NAMALWA (cell line): ENCODE measurements at places on chromosomes 13 and 19.

DNA sequence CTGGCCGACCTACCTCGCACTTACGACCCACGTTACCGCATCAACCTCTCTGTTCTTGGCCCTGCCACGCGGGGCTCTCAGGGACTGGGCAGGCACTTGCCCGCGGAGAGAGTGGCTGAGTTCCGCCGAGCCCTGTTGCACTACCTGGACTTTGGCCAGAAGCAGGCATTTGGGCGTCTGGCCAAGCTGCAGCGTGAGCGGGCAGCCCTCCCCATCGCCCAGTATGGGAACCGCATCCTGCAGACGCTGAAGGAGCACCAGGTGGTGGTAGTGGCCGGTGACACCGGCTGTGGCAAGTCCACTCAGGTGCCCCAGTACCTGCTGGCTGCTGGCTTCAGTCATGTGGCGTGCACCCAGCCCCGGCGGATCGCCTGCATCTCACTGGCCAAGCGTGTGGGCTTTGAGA lies 4.2 kb downstream of the DHX34 start:
- DNase-seq: no peak

DNA sequence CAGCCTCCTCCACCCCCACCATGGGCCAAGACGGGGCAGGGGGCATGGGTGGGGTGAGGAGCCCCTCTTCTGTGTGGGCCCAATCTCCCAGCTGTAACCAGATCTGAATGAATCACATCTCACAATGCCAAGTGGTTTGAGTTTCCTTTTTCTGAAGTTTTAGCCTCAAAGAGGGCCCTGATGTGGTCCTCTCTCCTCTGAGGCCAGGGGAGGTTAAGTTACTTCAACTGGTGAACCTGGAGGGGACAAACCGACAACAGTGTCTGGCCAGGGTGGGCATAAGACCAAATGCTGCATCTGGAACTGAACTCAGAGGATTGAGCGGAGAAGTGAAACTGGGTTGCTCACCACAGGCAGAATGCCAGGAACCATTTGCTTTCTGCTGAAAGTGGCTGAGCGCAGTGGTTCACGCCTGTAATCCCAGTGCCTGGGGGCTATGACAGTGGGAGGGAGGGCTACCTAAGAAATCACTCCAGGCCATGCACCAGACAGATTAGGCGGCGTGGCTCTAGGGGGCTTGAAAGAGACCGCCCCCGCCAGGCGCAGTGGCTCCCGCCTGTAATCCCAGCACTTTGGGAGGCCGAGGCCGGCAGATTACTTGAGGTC lies 15.4 kb upstream of the IRGC start:
- DNase-seq: no peak

GRCh38 chr13:93614776-93615175 lies 388.2 kb downstream of the GPC6 start:
- no peak for DNase-seq

GRCh38 chr13:111013196-111013595 lies 98.3 kb upstream of the ANKRD10 start:
- no peak for DNase-seq

GRCh38 chr19:13850910-13851733 lies 25.8 kb upstream of the NANOS3 start:
- DNase-seq: no peak

- DNase-seq: no peak
Observed at GRCh38 chr13:113763254-113763653, 4.2 kb downstream of the TMEM255B start.

DNA sequence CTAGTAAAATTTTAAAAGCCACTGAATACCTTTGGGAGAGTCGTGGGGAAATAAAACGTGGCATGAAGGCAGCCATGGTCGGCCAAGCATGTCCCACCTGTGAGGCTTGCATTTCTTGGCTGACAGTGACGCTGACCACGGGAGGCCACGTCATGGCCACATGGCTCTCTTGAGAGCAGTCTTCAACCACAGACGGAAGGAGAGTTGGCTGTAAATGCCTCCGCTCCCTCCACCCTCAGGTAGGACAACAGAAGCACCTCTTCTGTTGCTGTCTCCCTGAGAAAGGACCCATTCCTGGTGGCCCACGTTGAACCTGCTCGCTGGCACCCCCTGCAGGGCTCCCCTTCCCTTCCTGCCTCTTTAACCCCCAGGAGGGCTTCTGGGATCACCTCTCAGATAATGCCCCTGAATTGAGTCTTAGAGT lies 10.6 kb upstream of the LRRC25 start:
- peak; percentile 92 for DNase-seq

- no peak for DNase-seq
Observed at GRCh38 chr19:33193865-33194362, at the start of gene LRP3. LRP3 (plus strand) TSS chr19:33194330; CDS start chr19:33194786, 456 bp downstream.

GRCh38 chr13:94950303-94950702 lies 238.0 kb upstream of the SOX21 start:
- no peak for DNase-seq

DNA sequence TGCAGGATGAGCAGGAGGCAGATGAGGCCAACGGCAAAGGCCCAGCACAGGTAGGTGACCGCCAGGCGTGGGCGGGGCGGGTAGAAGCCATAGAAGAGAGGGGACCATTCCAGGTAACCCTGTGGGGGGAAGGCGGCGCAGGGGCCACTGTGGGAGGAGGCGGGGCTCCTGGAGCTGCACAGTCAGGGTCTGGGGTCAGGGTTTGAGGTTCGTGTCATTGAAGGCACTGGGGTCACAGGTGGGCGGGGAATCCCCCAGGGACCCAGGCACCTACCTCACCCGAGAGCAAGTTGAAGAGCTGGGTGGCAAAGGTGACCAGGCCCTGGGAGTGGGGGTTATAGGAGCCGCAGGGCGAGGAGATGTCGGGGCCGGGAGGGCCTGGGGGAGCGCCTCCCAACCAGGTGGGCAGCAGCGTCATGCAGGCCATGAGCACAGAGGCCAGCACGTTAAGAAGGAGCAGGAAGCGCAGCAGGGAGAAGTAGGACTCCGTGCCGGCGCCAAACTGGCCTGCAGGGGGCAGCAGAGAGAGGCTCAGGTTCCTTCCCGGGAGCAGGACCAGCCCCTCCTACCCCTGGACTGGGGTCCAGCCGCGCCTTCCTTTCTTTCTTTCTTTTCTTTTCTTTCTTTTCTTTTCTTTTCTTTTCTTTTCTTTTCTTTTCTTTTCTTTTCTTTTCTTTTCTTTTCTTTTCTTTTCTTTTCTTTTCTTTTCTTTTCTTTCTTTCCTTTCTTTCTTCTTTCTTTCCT lies 4.6 kb downstream of the TMC4 start:
- DNase-seq: peak; percentile 87

- DNase-seq: no peak
Observed at GRCh38 chr19:18172331-18173053, 1.1 kb upstream of the IFI30 start.

- no peak for DNase-seq
Observed at GRCh38 chr19:1312767-1313694, 27.4 kb downstream of the EFNA2 start.

DNA sequence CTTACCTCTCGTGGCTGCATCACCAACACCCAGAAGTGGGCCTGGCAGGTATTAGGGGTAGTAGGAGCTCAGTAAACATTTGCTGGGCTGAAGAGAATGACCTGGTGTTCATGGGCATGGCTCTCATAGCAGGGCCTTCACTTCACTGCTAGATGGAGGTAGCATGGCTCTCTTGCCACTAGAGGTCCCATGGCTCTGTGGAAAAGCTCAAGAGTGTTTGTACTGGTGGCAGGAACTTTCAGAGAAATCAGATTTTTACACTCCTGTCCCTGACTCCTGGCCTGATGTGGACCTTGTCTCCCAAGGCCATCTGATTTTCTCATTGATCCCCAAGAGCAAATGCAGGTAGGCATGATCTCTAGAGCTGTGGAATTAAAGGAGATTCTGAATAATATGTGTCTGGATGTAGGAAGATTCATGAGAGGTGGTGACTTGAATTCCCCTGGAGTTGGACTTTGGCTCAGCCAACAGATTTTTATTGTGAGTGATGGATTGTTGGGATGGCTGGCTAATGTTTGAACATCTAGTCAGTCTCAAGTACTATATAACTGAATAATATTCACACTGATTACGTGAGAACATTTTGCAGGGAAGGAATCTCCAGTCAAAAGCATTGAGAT lies 5.7 kb downstream of the ZNF574 start:
- peak; percentile 79 for DNase-seq

- DNase-seq: no peak
Observed at GRCh38 chr13:69946511-69946910, 161.1 kb upstream of the ATXN8OS start.

- DNase-seq: no peak
Observed at GRCh38 chr13:24619282-24619681, 60.9 kb upstream of the ATP12A start.

- DNase-seq: no peak
Observed at GRCh38 chr13:39335721-39336120, 267.3 kb downstream of the LHFPL6 start.

DNA sequence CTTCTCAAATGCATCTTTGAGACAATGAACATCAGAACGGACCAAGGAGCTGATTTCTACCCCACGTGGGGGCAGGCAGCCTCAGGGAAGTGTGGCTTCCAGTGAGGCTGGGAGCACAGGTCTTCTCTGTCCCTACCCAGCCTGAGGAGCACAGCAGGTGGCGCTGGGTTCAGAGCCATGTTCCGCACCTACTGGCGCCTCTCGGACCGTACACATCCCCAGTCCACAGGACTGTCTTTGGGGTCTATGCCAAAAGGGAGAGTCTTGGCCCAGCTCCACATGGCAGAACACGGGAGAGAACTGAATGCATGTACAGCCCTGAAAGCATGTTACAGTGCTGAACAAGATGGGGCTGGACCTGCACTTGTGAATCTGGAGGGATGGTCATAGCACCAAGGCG lies 22.6 kb downstream of the SUGP1 start:
- no peak for DNase-seq

DNA sequence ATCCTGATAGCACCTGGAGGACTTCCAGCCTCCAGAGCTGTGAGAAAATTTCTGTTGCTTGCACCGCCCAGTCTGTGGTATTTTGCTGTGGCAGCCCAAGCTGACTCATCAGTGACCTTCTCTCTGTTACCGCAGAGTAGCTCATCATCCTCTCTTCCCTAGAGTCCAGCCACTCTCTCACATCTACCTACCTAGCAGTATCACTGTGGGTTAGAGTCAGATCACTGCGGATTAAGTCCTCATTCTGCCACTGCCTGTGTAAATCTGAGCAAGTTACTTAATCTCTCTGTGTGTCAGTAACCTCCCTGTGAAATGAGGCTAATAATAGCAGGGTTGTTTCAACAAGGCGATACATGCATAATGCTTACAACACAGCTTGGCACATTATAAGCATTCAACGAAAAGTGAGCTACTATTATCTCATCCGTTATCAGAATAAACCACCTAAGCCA lies 40.3 kb upstream of the USPL1 start:
- DNase-seq: no peak

DNA sequence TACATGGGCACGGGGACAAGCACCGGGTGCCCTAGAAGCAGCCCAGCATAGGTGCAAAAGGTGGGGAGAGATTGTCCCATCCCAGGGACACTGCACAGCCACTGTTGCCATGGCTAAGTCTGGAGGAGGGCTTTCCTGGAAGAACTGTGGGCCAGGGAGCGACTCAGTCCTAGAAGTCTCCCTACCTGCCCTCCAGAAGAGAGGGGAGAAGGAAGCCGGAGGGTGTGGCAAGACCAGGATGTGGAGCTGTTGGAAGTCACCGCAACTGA lies 2.3 kb upstream of the FBN3 start:
- DNase-seq: no peak

DNA sequence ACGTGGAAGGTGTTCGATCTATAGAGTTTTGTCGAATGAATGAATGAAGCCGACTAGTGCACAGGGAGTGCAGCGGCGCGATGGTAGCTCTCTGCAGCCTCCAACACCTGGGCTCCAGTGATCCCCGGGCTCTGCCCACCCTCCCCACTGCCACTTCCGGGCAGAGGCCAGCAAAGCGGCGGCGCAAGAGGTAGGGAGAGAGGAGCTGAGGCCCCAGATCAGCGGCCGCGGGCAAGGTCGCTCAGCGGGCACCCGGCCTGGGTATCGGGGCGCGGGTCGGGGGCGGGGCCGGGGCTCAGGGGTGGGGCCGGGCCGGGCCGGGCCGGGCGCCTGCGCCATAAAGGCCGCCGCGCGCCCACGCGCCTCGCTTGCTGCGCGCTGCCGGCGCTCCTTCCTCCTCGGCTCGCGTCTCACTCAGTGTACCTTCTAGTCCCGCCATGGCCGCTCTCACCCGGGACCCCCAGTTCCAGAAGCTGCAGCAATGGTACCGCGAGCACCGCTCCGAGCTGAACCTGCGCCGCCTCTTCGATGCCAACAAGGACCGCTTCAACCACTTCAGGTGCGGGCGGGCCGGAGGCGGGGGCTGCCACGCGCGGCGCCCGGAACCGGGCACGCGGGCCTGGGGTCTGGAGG lies at the start of gene GPI:
Gene GPI (plus strand): TSS at position 367 of the 633 bp plus-strand sequence. CDS start 71 bp downstream, at position 438.
- DNase-seq: peak; percentile 65

- no peak for DNase-seq
Observed at GRCh38 chr19:16258440-16258903, 60.8 kb downstream of the AP1M1 start.

- DNase-seq: no peak
Observed at GRCh38 chr19:21595185-21595584, 89.8 kb downstream of the ZNF429 start.

GRCh38 chr19:17889609-17890214 lies 18.0 kb downstream of the SLC5A5 start:
- no peak for DNase-seq

DNA sequence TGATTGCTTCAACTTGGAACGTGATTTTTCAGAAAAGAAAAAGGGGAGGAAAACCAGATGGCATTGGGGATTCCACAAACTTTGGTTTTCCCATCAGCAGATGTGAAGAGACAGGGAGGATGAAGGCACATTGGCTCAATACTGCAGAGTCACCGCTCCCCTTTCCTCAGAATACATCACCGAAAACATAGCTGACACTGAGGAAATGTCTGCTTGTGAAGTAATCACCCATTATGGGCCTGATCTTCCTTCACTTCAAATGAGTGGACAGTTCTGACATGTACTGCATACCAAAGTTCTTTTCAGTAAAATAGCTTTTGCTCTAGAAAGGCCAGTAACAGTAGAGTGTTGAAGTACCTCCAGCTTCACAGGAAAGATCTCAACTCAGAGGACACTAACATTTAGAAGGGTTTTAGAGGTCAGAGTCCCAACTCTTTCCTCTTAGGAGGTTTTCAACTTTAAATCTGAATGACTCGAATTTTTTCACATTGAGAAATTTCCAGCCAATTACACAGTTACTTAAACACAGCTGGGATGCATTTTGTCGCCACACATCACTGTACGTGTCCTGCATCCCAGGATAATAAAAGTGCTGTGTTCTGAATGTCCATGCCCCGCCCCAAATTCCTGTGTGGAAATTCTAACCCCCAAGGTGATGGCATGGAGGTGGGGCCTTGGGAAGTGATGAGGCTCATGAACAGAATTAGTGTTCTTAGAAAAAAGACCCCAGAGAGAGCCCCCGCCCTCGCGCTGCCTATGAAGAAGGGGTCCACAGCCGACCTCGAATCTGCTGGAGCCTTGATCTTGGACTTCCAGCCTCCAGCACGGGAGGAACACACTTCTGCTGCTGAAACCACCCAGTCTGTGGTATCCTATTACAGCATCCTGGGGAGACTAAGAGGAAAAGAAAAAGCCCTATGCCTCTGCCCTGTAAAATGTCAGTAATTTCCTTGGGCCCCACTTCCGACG lies 77.7 kb downstream of the COL4A1 start:
- DNase-seq: no peak

- DNase-seq: no peak
Observed at GRCh38 chr13:36752673-36753072, 66.3 kb upstream of the RFXAP start.

- DNase-seq: peak; percentile 78
Observed at GRCh38 chr19:49421039-49421877, 2.0 kb downstream of the PTH2 start.
